ENCODE measurements at places on chromosomes 2 and 18.

DNA sequence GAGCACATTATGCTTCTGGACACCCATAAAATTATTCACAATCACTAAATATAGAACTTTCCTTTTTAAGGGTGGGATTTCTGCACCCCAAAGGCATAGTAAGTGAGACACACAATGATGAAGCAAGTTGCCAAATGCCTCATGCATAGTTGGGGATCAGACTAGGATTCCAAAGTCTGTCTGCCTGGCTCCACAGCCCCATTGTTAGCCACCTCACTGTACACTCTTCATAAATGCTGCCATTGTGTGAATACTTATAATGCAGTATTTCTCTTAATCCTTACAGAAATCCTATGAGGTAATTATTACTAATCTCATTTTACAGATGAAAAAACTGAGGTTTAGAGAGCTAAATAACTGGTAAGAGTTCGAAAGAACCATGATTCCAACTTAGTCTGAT, 738.6 kb downstream of the ERBB4 start:
- peak; percentile 20 for DNase-seq

- DNase-seq = no peak
Observed at GRCh38 chr2:74554820-74555531, 456 bp downstream of the DOK1 start.

GRCh38 chr2:131105950-131106801, 1.0 kb downstream of the PLEKHB2 start:
- no peak for DNase-seq

- no peak for DNase-seq
Observed at GRCh38 chr2:9310377-9310776, 103.8 kb downstream of the ASAP2 start.

DNA sequence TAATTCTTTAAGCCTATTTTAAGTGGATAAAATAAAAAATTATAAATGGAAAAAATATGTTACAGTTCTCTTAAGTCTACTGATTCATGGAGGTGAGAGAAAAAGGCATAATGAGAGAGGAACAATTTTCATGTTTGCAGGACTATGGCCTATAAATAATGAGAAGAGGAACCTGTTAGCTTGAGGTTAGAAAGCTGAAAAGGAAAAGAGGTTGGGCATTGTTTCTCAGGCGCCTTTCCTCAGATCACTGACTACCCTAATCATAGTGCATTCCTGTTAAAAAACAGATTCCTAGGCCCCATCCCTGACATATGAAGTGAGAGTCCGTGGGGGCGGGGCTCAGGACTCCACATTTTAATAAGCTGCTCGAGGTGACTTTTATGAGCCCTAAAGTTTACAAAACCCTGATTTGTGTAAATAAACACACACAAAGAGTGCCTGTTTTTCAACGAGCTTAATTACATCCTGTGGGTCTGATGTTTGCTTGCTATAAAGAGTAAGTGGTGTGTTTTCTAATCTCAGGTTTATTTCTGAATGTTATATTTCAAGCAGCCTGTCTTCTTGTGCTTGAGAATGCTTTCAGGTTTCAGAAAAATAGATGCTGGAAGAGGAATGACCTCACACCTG, 335.5 kb downstream of the CLIP4 start:
- no peak for DNase-seq

GRCh38 chr2:174211954-174212353, 36.4 kb downstream of the OLA1 start:
- no peak for DNase-seq

GRCh38 chr2:216620786-216621185, 12.4 kb upstream of the IGFBP2 start:
- no peak for DNase-seq

- DNase-seq = no peak
Observed at GRCh38 chr2:202449344-202449743, 73.2 kb downstream of the BMPR2 start.

- DNase-seq = no peak
Observed at GRCh38 chr2:144692661-144693060, 172.7 kb upstream of the ZEB2 start.

DNA sequence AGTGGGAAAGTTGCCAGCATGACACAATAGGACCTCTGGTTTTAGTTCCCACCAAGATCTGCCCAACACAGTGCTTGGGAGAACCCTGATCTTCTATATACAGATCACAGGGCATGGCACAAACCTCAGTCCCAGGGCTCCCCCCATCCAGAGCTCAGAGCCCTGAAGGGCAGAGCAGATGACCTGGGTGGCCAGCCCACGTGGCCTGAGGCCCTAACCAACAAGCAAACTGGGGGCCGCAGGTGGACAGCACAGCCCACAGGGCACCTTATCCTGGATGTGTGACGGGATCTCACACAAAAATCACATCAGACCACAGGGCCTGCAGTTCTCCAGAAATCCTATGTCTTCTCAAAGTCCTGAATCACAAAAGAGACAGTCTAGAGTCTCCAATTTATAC, 34.7 kb downstream of the CRACDL start:
- DNase-seq = no peak

- DNase-seq = no peak
Observed at GRCh38 chr2:84805250-84805958, 75.5 kb downstream of the TRABD2A start.

DNA sequence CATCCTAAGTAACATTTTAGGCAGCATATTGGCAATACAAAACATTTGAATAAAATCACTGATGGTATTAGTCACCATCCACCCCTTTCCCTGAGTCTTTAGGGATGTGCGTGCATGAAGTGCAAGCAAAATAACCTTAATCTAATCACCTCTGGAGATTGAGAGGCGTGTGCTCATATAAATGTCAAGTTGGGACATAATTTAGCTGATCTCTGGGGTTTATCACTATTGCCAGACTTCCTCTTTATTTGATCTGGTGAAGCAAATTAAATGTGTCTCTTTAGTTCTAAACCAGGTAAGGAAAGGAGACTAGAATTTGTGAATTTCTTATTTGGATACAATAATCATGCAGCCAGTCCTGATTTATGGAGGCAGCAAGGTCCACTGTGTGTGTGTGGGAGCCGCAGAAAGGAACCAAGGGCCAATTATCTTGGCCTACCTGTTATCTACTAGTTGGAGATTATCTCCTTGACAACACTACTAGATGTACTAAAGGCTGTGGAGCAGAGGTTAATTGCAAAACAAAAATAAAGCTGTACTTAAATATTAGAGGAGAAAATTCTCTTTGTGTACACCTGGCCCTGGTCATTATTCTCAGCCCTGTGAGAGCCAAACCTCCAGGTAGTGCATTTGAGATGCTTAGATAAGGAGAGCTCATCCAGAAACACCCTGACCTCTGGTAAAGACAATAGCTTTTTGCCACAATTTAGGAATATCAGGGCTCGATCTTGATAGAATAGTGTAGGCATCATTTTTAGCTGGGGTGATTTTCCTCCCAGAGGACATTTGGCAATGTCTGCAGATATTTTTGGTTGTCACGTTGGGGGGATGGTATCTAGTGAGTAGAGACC, 78.2 kb downstream of the HRH4 start:
- no peak for DNase-seq

DNA sequence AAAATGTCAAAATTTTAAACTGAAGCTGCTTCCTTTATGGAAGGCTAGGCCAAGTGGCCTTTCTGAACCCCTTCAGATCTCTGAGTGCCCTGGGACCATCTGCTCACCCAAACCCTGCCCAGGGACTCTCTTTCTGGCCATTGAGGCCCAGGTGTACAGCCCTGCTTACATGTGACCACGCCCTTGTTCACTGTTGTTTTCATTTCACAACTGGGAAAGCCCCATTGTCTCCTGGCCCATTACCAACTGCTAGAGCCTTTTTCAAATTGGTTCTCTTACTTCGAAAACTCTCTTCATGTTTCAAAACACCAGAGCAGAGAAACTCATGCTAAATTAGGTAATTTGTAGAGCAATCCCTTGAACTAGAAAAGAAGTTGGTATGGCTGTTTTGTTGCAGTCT, 219.5 kb upstream of the TANK start:
- no peak for DNase-seq

DNA sequence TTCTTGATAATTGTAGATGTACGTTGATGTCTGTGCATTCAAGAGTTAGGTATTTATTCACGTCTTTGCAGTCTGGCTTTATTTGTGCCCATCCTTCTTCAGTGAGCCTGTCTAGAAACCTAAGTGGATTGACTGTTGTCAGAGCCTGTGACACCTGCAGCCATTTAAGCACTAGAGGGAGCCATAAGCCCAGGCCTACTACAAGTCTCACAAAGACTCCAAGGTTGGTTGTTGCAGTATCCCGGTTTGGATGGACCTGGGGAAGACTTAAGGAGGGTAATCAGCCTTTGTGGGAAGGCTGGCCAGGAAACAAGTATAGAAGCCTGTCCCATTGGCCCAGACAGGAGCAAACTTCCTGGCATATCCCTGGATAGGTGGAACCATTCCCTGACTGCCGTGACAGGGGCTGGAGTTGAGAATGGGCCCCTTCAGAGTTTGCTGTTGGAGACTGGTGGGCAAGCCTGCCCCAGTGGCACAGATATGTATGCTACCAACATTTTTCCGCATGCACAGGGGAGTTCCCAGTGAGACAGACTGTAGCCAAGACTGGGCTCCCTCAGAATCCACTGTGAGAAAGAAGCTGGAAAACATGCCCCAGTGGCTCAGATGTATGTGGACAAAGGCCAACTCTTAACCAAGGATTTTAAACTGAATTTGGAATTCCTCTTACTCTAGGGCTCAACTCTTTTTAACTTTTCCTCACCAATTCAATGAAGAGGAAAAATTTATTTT, 9.3 kb upstream of the LRRC30 start:
- peak; percentile 68 for DNase-seq

GRCh38 chr2:96212339-96212738, 3.7 kb upstream of the STARD7 start:
- no peak for DNase-seq

DNA sequence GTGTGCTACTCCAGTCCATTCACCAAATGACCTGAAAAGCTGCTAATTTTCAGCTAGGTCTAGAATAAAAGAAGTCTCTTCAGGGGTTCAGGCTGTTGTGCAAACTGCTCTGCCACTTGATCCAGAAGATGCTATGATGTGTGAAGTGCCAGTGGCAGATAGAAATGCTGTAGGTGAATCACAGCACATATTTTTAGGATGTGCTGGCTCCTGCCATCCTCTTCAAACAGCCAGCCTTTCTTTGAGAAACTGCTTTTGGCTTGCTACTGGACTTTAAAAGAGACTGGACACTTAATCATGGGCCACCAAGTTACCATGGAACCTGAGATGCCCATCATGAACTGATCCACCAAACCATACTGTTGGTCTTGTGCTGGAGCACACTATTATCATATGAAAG, 322.1 kb downstream of the EN1 start:
- no peak for DNase-seq

- no peak for DNase-seq
Observed at GRCh38 chr2:217827430-217828201, 175.2 kb downstream of the TNS1 start.

- DNase-seq = no peak
Observed at GRCh38 chr2:66001538-66001937, 433.4 kb upstream of the MEIS1 start.

DNA sequence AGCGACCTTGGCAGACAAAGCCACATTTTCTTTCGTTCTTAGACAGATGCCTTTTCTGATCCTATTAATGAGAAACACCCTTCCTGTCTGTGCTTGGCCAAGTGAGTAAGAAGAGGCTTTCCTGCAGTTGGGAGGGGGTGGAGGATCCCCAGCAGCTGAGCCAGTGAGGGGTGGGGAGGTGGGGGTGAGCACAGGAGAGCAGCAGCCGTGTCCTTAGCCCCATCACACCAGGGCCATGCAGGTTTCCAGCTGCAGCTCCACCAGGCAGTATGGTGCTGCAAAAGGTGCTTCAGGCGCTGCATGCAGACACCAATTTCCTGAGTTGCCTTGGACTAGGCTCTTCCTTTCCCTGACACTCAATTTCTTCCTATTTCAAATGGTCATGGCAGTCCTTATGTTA, 123.3 kb upstream of the SIX2 start:
- no peak for DNase-seq

Data from head of caudate nucleus (tissue), 42 donors.